ENCODE measurements at places on chromosomes 16 and 17. TPM values are rescaled to one million over a fixed set of nuclear protein-coding genes. Genes with fewer than 3 reads are reported as not detected.

GRCh38 chr17:82678265-82678891 is 20.1 kb downstream of the RAB40B start:
- DNase-seq, result no peak

- DNase-seq, result no peak
These were observed 118.3 kb downstream of the BANP start for GRCh38 chr16:88069397-88070168.

DNA sequence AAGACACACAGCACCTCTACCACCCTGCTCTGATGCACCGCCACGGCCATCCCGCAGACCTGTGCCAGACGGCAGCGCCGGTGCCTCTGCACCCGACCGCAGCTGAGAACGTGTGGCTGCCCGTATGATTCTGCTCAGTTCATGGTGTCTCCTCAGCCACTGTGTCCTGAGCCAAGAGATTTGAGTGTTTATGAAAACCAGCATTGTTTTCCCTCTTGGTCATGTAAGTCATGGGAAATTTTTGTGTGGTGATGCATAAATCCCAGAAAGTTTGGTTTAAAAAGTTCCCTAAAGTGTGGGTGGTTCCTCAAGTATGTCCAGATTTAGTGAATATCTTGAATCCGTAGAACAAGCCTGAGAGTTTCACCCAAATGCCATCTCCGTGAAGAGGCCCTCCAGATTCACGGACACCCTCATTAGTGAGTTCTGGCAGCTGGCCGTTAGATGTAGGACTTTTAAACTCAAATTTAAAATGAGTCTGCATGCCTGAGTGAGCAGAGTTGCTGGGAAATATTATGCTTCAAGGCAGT is 57.6 kb downstream of the CDRT4 start:
- DNase-seq, result peak; percentile 98

The COTL1 gene
- polyA plus RNA-seq, result 161 TPM

The ANKFN1 gene
- polyA plus RNA-seq, result 0.06 TPM

Data from BJ (cell line).